ENCODE measurements at places on chromosomes 6 and 20. TPM values are rescaled to one million over a fixed set of nuclear protein-coding genes. Genes with fewer than 3 reads are reported as not detected.

POU3F2 gene
- not detected for total RNA-seq

DYNLT2 gene
- total RNA-seq, result 2.0 TPM

KHDRBS2 gene
- 0.87 TPM for total RNA-seq

PPP1R16B gene
- 18.7 TPM for total RNA-seq

DNA sequence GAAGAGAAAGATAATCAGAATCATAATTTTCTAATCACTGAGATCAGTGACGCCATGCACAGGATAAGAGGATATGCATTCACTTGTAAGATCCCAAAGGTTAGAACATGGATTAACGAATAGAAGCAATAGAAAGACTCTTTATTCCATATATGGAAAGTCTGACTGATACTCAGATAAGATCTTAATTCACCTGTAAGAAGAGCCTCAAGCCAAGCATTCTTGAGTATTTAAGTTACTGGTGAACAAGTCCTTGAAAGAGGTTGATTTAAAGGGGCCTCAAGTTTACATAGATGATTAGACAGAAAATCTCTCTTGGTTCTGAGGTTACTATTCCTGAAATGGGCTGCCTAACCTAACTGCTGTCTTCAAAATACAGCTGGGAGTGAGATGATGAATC, 53.8 kb upstream of the MTRF1L start:
- H3K27me3 ChIP-seq, result no peaks in the 10 kb centered on the region
- DNase-seq, result no peak
- no peak overlapping the region for H3K27ac ChIP-seq
- no peaks in the 10 kb centered on the region for H3K4me1 ChIP-seq

DNA sequence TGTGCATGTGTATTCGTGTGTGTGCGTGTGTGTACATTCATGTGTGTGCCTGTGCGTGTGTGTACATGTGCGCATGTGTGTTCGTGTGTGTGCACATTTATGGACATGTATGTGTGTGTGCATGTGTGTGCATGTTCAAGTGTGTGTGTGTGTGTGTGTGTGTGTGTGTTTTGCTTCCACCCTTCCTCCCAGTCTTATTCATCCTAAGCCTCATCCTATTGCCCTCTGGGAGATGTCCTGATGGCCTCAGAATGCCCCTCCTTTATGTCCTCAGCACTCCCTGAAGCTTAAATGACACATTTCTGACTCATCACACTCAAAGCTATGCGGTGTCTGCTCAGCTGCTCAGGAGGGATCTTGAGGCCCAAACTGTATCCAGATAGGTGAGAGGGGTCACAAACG, 76.6 kb upstream of the CCDC167 start:
- H3K27ac ChIP-seq, result no peak overlapping the region
- H3K4me1 ChIP-seq, result no peaks in the 10 kb centered on the region
- no peak for DNase-seq
- peaks cover 27% of the 10 kb centered on the region for H3K27me3 ChIP-seq
- H3K36me3 ChIP-seq, result no peaks in the 10 kb centered on the region
- H3K4me3 ChIP-seq, result no peak overlapping the region

DNA sequence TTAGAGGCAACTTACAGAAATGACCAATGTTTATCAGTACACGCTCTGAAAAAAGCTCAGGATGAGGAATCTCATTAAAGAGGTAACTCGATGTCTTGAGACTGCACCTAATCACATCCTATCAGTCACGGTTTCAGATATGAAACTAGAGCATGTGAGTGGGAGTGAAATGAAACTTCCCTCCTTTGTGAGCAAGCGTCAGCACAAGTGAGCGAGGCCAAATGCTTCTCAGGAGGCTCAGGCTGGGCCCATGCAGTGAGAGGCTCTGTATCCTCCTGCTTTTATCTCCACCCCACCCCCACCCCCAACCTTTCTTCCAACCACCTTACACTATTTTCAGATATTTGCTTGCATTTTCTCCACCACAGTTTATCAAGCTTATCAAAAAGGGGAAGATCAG, 140.8 kb upstream of the RIMS1 start:
- no peak for DNase-seq
- H3K27me3 ChIP-seq, result no peaks in the 10 kb centered on the region
- H3K4me1 ChIP-seq, result no peaks in the 10 kb centered on the region
- no peak overlapping the region for H3K27ac ChIP-seq
- H3K36me3 ChIP-seq, result no peaks in the 10 kb centered on the region

GRCh38 chr20:11861479-11861878, 56.2 kb upstream of the BTBD3 start:
- no peaks in the 10 kb centered on the region for H3K4me1 ChIP-seq
- H3K27me3 ChIP-seq, result no peaks in the 10 kb centered on the region
- H3K4me3 ChIP-seq, result no peak overlapping the region
- H3K36me3 ChIP-seq, result no peaks in the 10 kb centered on the region
- no peak overlapping the region for H3K27ac ChIP-seq

- H3K27ac ChIP-seq, result no peak overlapping the region
- no peak overlapping the region for H3K4me3 ChIP-seq
- DNase-seq, result no peak
- no peaks in the 10 kb centered on the region for H3K27me3 ChIP-seq
- peaks cover 3% of the 10 kb centered on the region for H3K4me1 ChIP-seq
These were observed 149.1 kb downstream of the ZDHHC14 start for GRCh38 chr6:157530126-157530525.

GRCh38 chr6:98764373-98764911, 69.9 kb upstream of the POU3F2 start:
- H3K36me3 ChIP-seq, result no peaks in the 10 kb centered on the region
- DNase-seq, result no peak
- peak overlapping the region; percentile 25 for H3K4me3 ChIP-seq
- no peaks in the 10 kb centered on the region for H3K4me1 ChIP-seq

DNA sequence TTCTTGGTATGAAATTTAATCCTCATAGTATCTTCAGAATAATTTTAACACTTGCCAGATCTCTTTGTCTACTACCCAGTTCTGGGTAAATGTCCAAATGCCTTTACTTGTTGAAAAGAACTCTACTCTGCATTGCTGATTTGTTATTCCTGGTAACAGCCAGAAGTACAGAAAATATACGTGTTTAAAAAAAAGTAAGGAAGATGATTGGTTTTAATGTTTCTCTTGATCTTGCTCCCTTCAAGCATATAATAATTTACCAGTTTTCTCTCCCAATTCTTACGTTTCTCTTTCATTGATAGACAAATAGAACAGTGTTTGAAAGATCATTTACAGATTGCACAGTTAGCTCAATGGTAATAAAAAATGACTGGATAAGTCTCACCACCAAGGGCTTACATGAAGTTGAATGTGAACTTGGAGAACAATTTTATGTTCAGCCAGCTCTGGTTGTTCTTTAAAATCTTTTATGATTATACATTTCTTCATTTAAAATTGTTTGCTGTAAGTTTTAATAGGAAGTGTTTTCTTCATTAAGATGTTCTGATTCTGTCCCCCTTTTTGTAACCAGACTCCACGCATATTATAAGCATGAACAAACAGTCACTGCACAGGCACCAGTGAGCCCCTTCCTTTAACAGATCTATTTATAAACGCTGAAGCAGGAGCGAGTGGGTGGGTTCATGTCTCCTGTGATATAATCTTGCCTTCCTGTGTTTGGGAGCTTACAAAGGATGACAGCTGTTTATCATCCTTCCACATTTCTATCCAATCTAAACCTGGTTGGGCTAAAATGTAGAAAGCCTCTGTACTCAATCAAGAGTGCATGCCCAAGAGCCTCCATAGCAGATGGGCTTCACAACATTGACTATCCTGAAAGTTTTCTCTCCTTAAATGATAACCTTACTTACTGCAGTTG, 299.5 kb downstream of the PRL start:
- no peaks in the 10 kb centered on the region for H3K36me3 ChIP-seq
- no peaks in the 10 kb centered on the region for H3K27me3 ChIP-seq
- no peaks in the 10 kb centered on the region for H3K4me1 ChIP-seq
- no peak overlapping the region for H3K27ac ChIP-seq
- no peak for DNase-seq

GRCh38 chr20:57914205-57914604, 204.4 kb upstream of the PMEPA1 start:
- H3K27me3 ChIP-seq, result no peaks in the 10 kb centered on the region
- no peak overlapping the region for H3K4me3 ChIP-seq
- no peaks in the 10 kb centered on the region for H3K36me3 ChIP-seq

GRCh38 chr6:83311231-83311630, 118.1 kb downstream of the RWDD2A start:
- H3K27ac ChIP-seq, result no peak overlapping the region
- no peak overlapping the region for H3K4me3 ChIP-seq
- H3K27me3 ChIP-seq, result no peaks in the 10 kb centered on the region
- no peak for DNase-seq
- no peaks in the 10 kb centered on the region for H3K4me1 ChIP-seq
- no peaks in the 10 kb centered on the region for H3K36me3 ChIP-seq

DNA sequence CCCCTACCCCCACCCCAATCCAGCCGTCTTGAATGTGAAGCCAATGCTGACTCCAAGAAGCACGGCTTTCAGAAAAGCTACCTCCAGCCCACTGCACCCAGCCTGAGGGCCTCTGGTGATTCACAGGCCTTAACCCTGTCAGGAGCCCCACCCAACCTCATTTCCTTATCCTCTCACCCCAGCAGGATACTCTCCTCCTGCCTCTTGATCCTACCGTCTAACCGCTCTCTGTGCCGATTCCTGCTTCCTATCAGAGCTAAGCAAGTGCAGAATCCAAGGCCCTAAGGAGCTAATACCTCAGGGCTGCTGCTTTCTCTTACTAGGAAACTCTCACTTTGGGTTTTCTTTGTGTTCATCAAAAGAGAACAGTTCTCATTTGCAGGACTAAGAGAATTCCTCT, 47.2 kb downstream of the TRERF1 start:
- no peaks in the 10 kb centered on the region for H3K36me3 ChIP-seq
- no peaks in the 10 kb centered on the region for H3K27me3 ChIP-seq
- peak overlapping the region; percentile 69 for H3K27ac ChIP-seq
- H3K4me3 ChIP-seq, result no peak overlapping the region
- peak; percentile 74 for DNase-seq
- peaks cover 72% of the 10 kb centered on the region for H3K4me1 ChIP-seq

DNA sequence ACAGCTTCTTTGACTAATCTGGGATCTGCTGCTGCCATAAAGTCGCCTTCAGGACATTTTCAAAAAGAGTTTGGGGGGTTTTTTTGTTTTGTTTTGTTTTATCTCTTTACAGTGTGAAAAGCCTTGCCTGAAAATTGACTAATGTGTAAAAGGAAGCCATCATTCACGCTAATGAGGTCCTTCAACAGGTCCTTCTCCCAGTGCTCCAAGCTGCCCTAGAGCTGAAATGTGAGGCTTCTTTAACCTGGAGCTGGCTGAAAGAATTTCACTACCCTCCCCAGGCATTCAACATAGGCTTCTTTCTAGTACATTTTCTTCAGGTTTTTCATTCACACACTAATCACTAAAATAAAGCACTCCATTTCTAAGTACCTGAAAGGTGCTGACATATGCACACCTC, 145.1 kb upstream of the PRDM1 start:
- DNase-seq, result no peak
- no peak overlapping the region for H3K4me3 ChIP-seq
- no peak overlapping the region for H3K27ac ChIP-seq

DNA sequence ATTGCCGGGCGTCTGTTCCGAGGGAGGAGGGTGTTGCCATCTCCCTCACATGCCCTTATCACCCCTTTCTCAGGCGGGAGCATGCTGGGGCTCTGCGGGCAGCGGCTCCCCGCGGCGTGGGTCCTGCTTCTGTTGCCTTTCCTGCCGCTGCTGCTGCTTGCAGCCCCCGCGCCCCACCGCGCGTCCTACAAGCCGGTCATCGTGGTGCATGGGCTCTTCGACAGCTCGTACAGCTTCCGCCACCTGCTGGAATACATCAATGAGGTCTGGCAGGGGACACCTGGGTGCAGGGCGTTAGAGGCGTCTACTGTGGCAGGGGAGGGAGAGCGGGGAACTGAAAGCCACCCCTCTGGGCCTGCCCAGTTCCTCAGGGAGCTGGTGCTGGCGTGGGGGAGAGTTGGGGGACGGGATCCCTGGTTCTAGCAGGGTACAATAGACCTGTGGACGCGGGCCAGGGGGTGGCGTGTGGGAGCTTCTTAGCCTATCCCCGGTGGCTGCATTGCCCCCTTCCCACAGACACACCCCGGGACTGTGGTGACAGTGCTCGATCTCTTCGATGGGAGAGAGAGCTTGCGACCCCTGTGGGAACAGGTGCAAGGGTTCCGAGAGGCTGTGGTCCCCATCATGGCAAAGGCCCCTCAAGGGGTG, 697 bp downstream of the PPT2 start:
- H3K27me3 ChIP-seq, result no peaks in the 10 kb centered on the region
- peak; percentile 81 for DNase-seq
- H3K4me3 ChIP-seq, result peak overlapping the region; percentile 82
- H3K4me1 ChIP-seq, result peaks cover 51% of the 10 kb centered on the region

GRCh38 chr6:56891754-56892153, 63.2 kb upstream of the BEND6 start:
- H3K27ac ChIP-seq, result no peak overlapping the region
- H3K4me1 ChIP-seq, result no peaks in the 10 kb centered on the region
- no peaks in the 10 kb centered on the region for H3K36me3 ChIP-seq
- no peaks in the 10 kb centered on the region for H3K27me3 ChIP-seq

- H3K27me3 ChIP-seq, result no peaks in the 10 kb centered on the region
- H3K27ac ChIP-seq, result no peak overlapping the region
- no peak overlapping the region for H3K4me3 ChIP-seq
- DNase-seq, result no peak
- H3K4me1 ChIP-seq, result no peaks in the 10 kb centered on the region
These were observed 79.4 kb downstream of the CHMP4B start for GRCh38 chr20:33890557-33890956.

GRCh38 chr20:58374027-58374850, 14.8 kb upstream of the VAPB start:
- H3K4me1 ChIP-seq, result no peaks in the 10 kb centered on the region
- H3K27me3 ChIP-seq, result peaks cover 18% of the 10 kb centered on the region
- H3K4me3 ChIP-seq, result no peak overlapping the region
- no peaks in the 10 kb centered on the region for H3K36me3 ChIP-seq

DNA sequence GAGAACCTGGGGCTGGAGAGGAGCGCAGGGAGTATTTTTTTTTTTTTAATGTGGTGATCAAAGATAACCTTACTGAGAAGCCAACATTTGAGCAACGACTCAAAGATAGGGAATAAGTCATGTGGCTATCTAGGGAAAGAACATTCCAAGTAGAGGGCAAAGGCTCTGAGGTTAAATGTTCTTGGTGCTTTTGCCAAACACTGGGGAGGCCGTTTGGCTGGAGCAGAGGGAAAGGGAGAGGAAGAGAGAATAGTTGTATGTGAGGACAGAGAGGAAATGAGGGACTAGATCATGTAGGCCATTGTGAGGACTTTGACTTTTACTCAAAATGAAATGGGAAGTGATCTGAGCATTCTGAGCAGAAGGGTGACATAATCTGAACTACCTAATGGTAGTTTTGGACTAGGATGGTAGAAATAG, 27.8 kb downstream of the ACSS2 start:
- no peak overlapping the region for H3K4me3 ChIP-seq
- H3K27ac ChIP-seq, result peak overlapping the region; percentile 54
- H3K36me3 ChIP-seq, result no peaks in the 10 kb centered on the region

- no peaks in the 10 kb centered on the region for H3K4me1 ChIP-seq
- no peak overlapping the region for H3K4me3 ChIP-seq
- H3K27ac ChIP-seq, result no peak overlapping the region
- no peak for DNase-seq
These were observed 463.9 kb upstream of the JARID2 start for GRCh38 chr6:14781772-14782525.

DNA sequence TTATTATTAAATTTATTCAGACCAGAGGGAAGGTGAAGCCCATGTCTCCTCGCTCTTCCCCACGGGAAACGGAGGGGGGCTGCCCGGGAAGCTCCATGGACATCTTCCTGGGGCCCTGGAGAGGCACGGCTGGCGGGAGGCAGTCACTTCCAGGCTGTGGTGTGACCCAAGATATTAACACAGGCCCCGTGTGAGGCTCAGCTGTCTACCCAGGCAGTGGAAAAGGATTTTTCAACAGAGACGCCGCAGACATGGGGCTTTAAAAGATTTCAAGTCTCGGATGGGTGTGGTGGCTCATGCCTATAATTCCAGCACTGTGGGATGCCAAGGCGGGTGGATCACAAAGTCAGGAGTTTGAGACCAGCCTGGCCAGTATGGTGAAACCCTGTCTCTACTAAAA, 117.9 kb downstream of the ERMARD start:
- DNase-seq, result no peak
- no peak overlapping the region for H3K4me3 ChIP-seq
